Effector memory CD4-positive, alpha-beta T cell (primary cell): ENCODE measurements at places on chromosomes 4 and X.

DNA sequence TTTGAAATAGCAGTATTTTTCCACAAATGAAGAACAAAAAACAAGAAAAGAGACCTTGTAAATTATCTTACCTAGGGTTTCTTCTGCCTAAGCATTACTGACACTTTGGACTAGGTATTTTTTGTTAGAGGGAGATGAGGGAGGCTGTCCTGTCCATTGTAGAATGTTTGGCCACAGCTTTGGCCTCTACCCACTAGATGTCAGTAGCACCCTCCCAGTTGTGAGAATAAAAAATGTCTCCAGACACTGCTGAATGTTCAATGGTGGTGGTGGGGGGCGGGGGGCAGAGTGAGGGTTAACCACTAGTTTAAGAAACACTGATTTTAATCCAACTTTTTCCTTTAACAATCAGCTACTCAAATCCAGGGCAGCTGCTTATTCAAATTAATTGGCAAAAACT lies 25.8 kb downstream of the OTUD4 start:
- no peak for DNase-seq

- no peak for DNase-seq
Observed at GRCh38 chrX:118272242-118272641, 73.7 kb upstream of the WDR44 start.

GRCh38 chrX:87409113-87409841 lies 108.3 kb upstream of the KLHL4 start:
- no peak for DNase-seq

DNA sequence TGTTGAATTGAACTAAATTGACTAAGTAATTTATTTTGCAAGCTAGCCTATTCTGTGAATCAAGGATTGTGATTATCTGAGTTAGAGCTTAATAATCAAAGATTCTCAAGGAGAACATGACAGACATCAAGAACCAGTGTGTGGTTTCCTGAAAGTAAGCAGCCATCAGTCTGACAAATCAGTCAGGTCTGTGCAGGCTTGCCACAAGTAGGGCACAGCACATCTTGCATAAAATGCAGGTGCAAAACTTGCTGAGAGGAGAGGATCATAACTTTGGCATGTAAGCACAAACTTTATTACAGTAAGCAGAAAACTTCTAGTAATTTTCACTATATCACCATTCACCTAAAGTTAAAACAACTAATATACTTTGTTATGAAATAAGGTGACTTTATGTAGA lies 22.5 kb downstream of the FAM241A start:
- DNase-seq: peak; percentile 11

- no peak for DNase-seq
Observed at GRCh38 chrX:2449135-2449886, 51.5 kb downstream of the DHRSX start.

DNA sequence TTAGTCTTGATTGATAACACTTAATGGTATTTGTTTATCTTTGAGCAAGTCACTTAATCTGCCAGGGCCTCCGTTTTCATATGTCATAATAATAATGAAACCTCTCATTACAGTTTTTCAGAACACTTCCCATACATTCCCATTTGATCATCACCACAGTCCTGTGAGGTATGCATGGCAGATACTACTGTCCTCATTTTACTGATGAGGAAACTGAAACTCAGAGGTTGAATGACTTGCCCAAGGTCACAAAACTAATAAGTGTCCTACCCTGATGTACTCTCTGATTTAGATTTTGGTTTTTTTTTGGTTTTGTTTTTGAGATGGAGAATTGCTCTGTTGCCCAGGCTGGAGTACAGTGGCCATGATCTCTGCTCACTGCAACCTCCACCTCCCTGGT lies 25.7 kb downstream of the ZFX start:
- DNase-seq: no peak

GRCh38 chr4:183936574-183937345 lies 31.7 kb downstream of the STOX2 start:
- no peak for DNase-seq

DNA sequence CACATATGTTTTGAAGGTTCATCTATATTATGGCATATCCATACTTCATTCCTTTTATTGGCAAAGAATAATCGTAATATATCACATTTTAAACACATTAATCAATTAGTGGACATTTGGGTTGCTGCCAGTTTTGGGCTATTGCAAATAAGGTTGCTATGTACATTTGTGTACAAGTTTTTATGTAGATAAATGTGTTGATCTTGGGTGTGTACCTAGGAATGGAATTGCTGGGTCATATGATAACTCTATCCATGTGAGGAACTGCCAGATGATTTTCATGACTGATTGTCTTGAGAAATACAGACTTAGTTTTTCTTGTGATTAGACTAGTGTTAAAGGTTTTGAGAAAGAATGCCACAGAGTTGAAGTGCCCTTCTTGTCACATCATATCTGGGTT lies 99.2 kb upstream of the RAB40AL start:
- no peak for DNase-seq

GRCh38 chr4:75141162-75141561 lies 208.2 kb downstream of the PARM1 start:
- no peak for DNase-seq

GRCh38 chr4:11605597-11605996 lies 176.9 kb upstream of the HS3ST1 start:
- no peak for DNase-seq

DNA sequence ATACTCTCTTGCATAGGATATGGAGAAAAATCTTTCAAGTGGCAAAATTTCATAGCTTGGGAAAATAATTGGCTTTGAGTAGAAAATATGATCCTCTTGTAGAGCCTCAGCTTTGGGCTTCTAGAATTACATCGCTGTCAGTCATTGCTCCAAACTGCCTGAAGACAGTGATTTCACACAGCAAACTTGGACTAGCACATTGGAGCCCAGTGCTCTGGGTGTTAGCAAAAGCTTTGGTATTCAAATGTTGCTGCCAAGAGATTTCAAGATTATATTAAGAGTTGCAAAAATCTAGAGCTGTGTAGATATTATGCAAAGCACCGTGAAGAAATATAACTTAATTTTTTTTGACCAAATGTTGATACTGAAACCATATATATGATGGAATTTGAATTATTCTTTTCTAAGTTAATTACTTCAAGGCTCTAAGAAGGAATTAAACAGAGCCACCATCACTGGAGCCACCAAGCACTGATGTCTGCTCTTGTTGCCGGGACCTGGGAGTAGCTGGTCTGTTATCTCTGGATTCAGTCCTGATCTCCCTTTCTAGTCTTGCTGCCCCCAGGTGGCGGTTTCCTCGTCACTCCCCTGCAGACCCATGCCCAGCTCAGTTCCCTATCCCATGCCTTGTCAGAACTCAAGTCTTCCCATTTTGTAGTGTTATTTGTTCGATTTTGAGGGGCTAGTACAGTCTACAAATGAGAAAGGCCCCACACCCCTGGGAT lies 260.7 kb upstream of the SFRP2 start:
- no peak for DNase-seq

- no peak for DNase-seq
Observed at GRCh38 chrX:9327747-9328145, 137.1 kb upstream of the TBL1X start.

DNA sequence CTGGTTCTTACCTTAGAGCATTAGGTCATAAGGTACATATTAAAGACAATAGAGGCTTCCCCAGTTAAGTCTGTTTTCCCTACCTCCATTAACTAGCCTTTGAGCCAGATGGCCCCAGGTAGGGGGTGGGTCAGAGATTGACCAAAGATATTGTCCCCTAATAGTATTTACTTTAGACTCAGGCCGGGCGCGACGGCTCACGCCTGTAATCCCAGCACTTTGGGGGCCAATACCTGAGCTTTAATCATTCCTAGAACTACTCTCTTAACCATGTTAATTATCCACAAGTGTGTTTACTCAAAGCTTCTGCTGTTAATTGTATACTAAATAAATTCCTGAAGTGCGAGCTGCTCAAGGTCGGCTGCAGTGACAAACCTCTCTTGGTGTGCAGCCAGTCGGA lies 28.0 kb upstream of the AMBN start:
- DNase-seq: no peak

DNA sequence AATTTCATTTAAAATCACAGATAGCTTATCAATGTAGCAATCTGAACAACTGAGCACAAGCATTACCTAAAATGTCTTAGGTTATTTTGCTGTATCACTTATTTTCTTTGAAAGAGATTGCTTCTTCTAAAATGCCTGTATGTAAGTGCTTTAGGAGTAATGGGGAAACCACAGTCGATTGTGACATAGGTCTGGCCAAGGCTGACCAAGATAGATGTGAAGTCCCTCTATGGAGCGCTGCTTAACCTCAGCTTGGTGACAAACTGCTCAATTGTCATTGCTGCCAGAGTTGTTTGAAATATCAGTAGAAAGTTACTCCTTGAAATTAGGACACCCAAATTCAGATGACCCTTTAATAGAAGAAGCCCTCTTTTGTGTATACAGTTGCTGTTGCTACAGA lies 401.9 kb upstream of the NDST4 start:
- no peak for DNase-seq

GRCh38 chr4:79155336-79155735 lies 170.5 kb downstream of the NAA11 start:
- DNase-seq: no peak

- no peak for DNase-seq
Observed at GRCh38 chr4:71833232-71833900, 49.5 kb upstream of the GC start.

- DNase-seq: no peak
Observed at GRCh38 chr4:10205223-10205622, 88.6 kb upstream of the WDR1 start.

DNA sequence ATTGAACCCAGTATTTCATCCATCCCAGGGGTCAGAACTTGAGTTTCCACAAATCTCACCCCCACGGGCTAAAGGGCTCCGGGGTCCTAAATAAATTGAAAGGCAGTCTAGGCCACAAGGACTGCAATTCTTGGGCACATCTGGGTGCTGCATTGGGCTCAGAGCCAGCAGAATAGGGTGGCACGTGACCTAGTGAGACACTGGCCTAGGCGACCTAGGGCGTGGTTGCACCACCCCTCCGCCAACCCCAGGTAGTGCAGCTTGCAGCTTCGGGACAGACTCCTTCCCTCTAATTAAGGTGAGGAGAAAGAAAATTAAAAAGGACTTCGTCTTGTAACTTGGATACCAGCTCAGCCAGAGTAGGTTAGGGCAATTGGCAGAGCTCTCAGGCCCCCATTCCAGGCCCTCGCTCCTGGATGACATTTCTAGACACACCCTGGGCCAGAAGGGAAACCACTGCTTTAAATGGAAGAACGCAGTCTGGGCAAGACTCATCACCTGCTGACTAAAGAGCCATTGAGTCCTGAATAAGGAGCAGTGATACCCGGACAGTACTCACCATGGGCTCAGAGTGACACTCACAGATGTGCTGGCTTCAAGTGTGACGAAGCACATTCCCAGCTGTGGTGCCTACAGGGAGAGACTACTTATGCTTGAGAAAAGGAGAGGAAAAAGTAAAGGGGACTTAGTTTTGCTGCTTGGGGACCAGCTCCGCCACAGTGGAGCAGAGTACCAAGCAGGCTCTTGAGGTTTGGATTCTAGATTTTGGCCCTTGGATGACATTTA lies 735.4 kb downstream of the FSTL5 start:
- no peak for DNase-seq

DNA sequence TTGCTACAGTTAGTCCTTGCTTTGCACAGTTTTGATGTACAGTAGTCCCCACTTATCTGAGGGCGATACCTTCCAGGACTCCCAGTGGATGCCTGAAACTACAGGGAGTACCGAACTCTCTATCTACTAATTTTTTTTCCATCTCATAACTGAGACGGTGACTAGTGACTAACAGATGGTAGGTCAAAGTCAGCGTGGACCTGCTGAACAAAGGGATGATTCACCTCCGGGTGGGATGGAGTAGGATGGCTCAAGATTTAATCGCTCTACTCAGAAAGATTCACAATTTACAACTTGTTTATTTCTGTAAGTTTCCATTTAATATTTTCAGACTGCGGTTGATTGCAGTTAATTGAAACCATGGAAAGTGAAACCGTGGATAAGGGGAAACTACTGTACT lies 655.8 kb downstream of the ZNF674 start:
- no peak for DNase-seq

GRCh38 chr4:28435314-28435713 lies 1574.7 kb downstream of the STIM2 start:
- no peak for DNase-seq

DNA sequence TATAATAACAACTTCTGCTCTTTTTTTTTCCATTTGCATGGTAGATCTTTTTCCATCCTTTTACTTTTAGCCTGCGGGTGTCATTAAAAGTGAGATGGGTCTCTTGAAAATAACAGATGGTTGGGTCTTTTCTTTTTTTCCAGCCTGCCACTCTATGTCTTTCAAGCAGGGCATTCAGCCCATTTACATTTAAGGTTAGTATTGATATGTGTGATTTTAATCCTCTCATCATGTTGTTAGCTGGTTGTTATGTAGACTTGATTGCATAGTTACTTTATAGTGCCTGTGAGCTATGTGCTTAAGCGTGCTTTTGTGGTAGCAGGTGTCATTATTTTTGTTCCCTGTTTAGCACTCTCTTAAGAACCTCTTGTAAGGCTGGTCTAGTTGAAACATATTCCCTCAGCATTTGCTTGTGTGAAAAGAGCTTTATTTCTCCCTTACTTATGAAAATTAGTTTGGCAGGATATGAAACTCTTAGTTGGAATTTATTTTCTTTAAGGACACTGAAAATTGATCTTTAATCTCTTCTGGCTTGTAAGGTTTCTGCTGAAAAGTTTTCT lies 326.1 kb downstream of the SH3BGRL start:
- DNase-seq: no peak

- DNase-seq: no peak
Observed at GRCh38 chr4:152039023-152039481, 278.2 kb upstream of the GATB start.

GRCh38 chr4:85482010-85482738 lies 7.2 kb downstream of the ARHGAP24 start:
- no peak for DNase-seq

DNA sequence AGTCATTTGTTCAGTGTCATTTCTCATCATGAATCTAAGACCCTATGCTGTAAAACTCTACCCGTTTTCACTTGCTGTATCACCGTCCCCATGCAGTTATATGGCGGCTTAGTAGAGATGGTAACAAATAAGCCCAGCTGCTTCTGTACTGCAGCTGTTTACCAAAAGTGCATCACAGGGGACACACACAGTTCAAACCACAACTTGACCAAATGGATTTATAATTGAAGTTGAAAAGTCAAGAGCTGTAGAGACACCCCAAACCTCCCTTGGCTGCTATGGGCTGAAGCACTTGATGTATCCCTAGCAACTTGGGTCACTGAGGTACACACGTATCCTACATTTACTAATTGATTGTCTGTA lies 219.0 kb upstream of the FGF13 start:
- DNase-seq: no peak

DNA sequence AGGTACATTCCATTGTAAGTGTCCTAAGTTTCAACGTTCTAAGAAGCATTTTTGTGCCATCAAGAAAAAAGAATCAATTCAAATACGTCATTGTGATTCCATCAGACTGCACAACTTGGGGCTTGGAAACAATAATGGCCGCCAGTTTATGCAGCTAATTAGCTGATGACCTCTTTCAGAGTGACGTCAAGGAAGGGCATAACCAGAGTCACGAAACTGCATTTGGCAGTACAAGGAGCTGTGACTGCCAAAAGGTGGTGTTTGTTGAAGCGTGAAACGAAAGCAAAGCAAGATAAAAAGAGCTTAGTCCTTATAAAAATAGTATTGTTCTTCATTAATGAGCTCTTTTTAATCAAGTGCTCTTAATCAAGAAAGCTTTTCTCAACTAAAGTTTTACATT lies 81.1 kb upstream of the SH3RF1 start:
- DNase-seq: no peak
